ENCODE measurements at places on chromosomes 3 and 15.

DNA sequence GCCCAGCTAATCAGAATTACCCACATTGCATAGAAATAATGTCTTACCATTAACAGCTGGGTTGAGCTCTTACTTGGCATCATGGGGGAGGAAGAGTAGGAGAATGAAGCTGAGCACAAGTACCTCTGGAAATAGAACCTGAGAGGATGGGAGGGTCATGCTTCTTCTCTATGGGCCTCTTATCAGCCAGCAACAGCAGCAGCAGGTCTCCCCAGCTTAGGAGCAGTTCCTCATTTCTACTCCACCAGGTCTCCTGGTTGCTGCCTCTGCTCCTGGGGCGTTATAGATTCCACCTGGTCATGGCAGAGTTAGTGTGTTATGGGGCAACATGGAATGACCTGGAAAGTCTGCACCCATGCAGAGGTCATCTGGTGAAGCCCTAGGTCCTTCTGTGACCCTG, 3.4 kb downstream of the FSD2 start:
- DNase-seq = no peak

GRCh38 chr15:28184166-28184565, 85.1 kb upstream of the OCA2 start:
- DNase-seq = no peak

- DNase-seq = peak; percentile 34
These were observed 86.8 kb downstream of the LSM3 start for GRCh38 chr3:14265246-14265962.

DNA sequence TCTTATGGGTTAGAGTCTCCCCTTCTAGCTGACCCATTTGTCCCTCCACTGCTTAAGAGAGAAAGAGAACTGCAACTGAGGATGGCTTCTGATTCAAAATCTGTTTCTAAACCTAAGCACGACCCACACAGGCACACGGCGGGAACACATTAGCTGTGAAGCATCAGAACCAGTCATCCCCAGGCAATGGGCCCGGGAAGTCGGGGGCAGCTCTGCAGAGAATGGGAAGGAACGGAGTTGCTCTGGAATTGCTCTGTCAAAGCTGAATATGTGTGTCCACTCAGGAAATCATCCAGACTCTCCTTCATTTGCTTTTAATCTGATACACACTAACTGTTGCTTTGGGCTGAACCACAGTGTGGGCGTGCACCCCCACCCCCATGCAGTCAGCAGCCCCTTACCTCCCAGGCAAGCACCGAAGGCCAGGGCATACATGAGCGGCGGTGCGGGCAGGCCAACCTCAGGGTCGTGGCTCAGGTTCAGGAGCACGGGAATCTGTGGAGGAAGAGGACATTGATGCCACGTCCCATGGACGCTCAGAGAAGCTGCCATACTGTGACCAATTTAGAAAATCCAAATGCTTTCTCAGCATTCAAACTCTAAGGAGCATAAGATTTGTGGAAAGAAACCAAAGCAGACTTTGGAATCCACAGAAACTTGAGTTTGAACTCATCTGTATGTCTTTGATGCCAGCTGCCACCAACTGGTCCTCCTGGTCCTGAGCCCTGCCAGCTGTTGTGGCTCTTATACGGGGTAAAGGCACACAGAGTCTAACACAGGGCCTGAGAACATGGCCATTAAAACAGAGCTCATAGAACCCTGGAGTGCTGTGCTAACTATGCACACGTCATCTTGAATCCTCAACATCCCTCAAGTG, 247.9 kb downstream of the OCA2 start:
- DNase-seq = no peak

- no peak for DNase-seq
These were observed 6.3 kb upstream of the HEXA start for GRCh38 chr15:72382146-72382545.

- no peak for DNase-seq
These were observed 167.3 kb downstream of the GOLIM4 start for GRCh38 chr3:167928381-167928780.

GRCh38 chr15:73956743-73957135, 30.5 kb downstream of the LOXL1 start:
- DNase-seq = peak; percentile 46

DNA sequence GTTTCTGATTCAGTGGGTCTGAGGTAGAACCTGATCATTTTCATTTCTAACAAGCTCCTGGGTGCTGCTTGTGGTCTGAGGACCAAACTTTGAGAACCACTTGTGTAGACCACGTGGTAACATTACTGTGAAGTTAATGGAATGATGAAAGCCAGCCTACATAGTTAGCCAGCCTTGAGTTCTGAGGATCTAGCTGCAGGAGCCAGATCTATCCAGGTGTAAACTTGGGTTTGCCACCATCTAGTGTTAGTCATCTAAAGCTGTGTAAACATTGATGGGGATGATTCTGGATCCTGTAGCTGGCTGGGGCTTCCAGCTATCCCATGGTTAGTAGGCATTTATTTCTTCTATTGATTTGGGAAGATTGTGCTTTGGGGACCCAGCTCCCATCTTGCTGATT, 170.0 kb downstream of the TMEM108 start:
- DNase-seq = no peak

DNA sequence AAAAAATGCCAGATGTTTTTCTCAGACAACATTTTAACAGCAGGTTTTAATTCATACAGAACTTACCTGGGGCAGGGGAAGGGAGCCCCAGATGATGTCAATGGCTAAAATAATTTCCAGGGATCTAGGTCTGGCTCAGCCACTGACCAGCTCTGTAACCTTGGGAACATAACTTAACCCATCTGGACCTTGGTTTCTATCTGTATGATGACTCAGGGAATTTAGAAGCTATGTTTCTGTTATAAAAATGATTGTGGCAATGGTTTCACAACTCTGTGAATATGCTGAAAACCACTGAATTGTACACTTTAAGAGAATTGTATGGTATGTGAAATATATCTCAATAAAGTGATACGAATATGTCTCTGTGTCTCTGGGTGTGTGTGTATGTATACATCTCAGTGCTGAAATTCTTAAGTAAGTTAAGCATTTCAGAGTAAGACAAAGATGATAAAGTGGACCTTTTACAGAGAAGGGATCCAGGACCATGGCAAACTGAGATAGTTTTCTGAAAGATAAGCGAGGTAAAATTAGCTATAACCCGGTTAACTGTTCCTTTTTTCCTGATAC, 2.9 kb downstream of the SH3GL3 start:
- DNase-seq = no peak

GRCh38 chr3:150275941-150276340, 132.2 kb upstream of the TSC22D2 start:
- no peak for DNase-seq

GRCh38 chr15:76565366-76565765, 228.8 kb downstream of the ISL2 start:
- no peak for DNase-seq

DNA sequence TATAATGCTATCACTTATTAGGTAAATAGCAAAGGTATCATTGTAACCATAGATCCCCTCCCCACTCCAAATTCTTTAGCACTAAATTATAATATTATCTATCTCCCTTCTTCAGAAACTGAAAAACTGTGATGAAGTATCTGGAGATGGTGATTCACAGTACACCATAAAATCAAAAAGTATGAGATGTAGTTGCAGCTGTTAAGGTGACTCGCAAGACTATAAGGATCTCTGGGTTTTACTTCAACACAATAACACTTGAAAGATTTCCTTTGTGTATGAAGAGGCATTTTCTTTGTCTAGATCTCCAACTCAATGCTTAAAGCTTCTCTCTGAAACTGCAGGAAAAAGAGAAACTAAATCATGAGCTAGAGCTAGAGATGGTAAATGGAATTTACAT, 46.9 kb downstream of the IFT57 start:
- DNase-seq = peak; percentile 29

DNA sequence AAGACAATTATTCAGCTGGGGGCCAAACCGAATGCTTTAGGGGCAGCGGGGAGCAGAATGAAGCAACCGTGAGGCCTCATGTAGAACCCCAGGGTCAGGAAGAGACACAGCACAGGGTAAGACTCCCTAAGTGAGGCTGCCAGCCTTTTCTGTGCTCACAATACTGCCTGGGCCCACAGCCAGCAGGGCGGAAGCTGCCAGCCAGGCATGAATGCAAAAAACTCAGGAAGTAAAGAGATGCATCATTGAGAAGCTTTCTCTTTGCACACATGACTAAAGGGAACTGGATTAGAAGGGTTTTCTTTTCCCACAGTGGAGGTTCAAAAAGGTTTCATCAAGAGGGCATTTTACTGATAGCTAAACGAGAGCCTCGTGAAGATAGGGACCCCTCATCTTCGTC, 33.3 kb downstream of the CA12 start:
- DNase-seq = peak; percentile 58

GRCh38 chr15:57237301-57237642, 139.0 kb upstream of the CGNL1 start:
- DNase-seq = no peak

DNA sequence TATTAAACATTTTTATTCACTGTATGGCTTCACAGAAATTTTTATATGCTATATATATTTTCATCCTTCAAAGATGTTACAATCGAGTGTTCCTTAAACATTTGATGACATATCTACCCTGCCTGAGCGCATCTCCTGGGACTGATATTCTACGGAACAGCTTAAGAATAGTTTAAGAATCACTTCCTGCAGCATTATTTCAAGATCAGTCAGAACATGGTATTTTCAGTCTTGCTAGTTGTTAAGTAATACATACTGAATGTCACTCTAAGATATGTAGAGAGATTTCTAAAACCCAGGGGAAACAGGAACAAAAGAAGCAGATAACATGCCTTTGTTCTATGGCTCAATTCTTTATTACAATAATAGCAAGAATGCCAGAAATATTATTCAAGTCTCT, 8.7 kb downstream of the COL8A1 start:
- no peak for DNase-seq

DNA sequence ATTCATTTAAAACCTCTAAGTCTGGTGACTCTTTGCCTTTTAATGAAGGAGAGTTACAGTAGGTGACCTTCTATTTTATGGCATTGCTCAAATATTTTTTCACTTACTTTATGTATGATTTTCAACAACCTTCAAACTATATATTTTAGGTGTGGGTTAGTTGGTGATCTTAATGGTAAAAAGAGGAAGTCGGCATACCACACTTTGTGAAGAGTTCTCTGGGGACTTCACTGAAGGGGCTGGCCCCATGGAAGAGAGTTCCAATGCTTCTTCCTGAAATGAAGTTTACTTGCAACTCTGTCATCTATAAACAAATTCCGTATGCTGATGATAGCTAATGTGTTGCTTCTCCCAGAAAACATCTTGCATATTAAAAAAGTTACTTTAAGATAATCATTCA, 647.0 kb upstream of the SGO1 start:
- DNase-seq = no peak

- DNase-seq = no peak
These were observed 172.8 kb upstream of the P2RY1 start for GRCh38 chr3:152662157-152662556.

DNA sequence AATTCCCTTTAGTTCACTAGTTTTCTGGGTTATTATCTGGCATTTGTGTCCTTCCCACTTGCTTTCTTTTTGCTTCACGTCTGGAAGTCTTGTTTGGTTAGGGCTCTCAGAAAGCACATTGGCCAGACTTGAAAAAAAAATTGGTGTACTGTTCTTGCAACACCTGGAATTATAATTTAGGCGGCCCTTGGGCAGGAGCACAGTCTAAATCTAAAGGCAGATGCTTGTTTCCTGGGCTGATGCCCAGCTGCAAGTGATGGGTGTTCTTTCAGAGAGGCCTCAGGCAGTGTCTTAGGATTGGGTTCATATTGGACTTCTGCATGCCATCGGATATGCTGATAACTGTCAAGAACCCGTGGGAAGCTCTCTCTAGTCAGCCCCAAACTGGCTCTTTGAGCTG, 521.5 kb downstream of the PDCD6IP start:
- no peak for DNase-seq

GRCh38 chr3:184693011-184693975, 18.6 kb downstream of the MAGEF1 start:
- DNase-seq = no peak

DNA sequence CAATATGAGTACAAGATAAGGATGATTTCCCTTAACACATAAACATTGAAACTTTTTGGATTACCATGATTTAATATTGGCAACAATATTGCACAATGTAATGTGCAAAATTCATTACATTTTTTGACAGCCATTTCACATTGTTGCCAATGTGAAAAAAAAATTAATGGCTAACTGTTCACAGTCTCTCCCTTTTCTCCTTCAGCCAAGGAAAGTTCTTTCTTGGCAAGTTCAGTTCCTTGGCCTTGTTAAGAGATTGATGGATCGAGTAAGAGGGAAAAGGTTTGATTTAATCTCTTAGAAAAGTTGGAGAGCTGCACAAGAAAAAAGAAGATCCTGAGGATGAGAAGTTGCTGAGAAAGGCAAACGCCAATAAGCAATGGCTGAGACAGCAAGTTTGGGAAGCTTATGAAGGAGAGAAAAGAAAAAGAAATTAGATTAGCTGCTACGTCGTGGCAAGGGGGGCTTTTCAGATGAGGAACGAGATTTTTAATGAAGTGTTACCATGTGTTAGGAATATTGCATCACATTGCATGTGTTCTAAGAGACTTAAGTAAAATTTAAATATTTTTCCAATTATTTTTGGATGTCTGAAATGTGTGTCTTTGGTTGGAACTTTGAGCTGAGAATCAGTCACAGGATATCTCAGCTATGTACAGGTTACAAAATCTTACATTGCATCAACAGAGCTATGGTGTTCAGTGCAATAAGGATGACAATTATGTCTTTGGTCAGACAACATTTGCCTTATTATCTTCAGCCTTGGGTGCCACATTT, 61.4 kb upstream of the ZNF280D start:
- no peak for DNase-seq

GRCh38 chr3:53806182-53807116, 39.8 kb downstream of the CHDH start:
- no peak for DNase-seq

DNA sequence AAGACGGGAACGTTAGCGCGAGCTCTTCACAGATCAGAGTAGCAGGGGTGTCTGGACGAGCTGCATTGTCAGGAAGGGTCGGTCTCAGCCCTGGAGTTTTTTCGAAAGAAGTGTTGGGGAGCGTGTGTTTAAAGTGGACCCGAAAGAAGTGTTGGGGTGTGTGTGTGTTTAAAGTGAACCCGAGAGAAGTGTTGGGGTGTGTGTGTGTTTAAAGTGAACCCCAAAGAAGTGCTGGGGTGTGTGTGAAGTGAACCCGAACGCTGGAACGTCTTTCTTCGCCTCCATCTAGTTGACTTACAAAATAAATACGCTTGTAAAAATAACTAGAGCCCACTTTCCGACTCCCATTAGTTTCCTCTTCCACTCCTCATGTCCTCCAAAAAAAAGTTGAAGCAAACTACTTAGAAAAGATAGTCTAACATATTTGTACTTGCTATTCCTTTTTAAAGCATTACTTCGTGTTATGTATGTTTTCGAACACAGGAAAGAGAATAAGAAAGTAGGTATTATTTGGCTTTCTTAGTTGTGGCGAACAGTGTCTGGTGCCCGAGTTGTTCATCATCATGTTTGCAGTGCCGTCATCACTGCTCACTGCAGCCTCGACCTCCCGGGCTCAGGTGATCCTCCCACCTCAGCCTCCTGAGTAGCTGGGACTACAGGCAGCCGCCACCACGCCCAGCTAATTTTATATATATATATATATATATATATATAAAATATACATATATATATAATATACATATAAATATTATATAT, 1.0 kb downstream of the LRCH3 start:
- no peak for DNase-seq

GRCh38 chr15:95574053-95574452, 756.4 kb upstream of the NR2F2 start:
- no peak for DNase-seq

- no peak for DNase-seq
These were observed 463.6 kb upstream of the MDFIC2 start for GRCh38 chr3:70776081-70776480.
